ENCODE measurements at places on chromosomes 4 and X. TPM values are rescaled to one million over a fixed set of nuclear protein-coding genes. Genes with fewer than 3 reads are reported as not detected.

- DNase-seq: no peak
- no peaks in the 10 kb centered on the region for H3K27me3 ChIP-seq
- H3K4me3 ChIP-seq: no peak overlapping the region
- no peak overlapping the region for H3K27ac ChIP-seq
- H3K36me3 ChIP-seq: no peaks in the 10 kb centered on the region
- H3K4me1 ChIP-seq: no peaks in the 10 kb centered on the region
Observed at GRCh38 chrX:97102938-97103337, 219.2 kb downstream of the RPA4 start.

DGKK gene
- 19.2 TPM for total RNA-seq

DNA sequence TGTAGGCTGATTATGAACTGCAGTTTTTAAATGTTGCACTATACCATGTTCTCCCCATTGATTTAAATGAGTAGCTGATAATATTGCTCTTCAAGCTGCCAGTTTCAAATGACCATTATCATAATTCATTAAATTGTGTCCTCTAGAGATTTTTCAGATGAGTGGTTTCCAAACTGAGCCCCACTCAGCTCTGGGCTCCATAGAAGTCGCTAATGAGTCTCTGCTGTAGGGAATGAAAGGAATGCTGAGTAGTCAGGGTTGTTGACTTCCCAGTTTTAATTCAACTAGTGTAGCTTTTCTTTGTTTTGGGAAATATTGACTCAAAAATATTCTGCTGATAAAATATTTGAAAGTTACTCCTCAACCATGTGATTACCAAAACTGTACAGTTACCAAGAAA is 1081.1 kb downstream of the ARAP2 start:
- no peak overlapping the region for H3K27ac ChIP-seq
- no peak for DNase-seq
- no peaks in the 10 kb centered on the region for H3K36me3 ChIP-seq
- H3K4me1 ChIP-seq: no peaks in the 10 kb centered on the region
- H3K4me3 ChIP-seq: no peak overlapping the region

- no peaks in the 10 kb centered on the region for H3K4me1 ChIP-seq
- no peak for DNase-seq
- H3K4me3 ChIP-seq: no peak overlapping the region
- H3K36me3 ChIP-seq: no peaks in the 10 kb centered on the region
- no peaks in the 10 kb centered on the region for H3K27me3 ChIP-seq
Observed at GRCh38 chrX:11913001-11913400, 155.0 kb downstream of the MSL3 start.

DNA sequence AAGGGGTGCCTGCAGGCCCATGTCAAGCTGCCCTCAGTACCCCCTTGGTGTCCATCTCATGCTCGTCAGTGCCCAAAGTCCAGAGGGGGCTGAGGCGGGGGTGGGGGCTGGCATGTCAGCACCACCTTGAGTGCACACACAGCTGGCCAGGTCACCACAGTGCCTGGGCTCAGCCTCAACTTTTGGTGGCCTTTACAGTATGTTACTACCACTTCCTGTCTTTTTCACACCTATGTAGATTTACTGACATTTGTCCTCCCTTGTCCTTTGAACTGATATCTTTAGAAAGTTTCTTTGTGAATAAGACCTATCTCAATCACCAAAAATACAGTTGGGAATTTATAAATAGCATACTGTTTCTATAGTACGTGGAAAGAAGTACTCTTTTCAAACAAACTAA is 58.7 kb upstream of the NPNT start:
- H3K4me3 ChIP-seq: no peak overlapping the region
- DNase-seq: no peak
- H3K27me3 ChIP-seq: no peaks in the 10 kb centered on the region
- no peaks in the 10 kb centered on the region for H3K4me1 ChIP-seq
- no peak overlapping the region for H3K27ac ChIP-seq

BST1 gene
- total RNA-seq: not detected

GRCh38 chr4:83731609-83732008 is 195.7 kb downstream of the GPAT3 start:
- no peak overlapping the region for H3K4me3 ChIP-seq
- no peaks in the 10 kb centered on the region for H3K27me3 ChIP-seq
- no peak for DNase-seq
- no peak overlapping the region for H3K27ac ChIP-seq

PROM1 gene
- 65.4 TPM for total RNA-seq

DNA sequence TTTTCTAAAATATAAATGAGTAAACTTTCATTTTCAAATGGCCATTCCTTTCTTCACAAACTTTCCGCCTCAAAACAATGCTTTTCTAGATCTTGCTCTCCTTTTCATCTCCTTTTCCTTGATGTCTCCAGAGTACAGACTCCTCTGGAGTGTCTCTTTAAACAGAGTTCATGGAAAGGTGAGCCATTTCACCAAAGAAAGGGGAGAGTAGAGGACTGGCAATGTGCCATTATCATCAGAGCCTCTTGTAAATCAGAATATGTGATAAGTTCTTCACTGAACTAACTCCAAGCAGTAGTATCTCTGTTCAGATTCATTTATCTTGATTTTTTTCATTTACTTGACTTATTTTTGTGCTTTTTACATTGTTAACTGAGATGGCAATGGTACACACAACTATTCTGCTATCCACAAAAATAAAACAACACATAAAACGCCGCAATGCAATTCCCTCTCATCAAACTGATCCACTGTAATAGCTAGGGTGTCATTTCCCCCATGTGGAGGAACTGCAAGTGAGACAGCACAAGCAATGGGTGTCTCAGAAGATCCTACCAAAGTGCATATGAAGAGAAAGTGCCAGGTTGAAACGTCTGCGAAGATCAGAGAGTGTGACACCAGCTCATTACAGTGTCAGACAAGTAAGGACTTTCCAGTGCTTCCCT is 125.4 kb downstream of the RASL11B start:
- H3K36me3 ChIP-seq: peaks cover 2% of the 10 kb centered on the region
- no peak overlapping the region for H3K4me3 ChIP-seq
- H3K27ac ChIP-seq: no peak overlapping the region
- DNase-seq: no peak

DNA sequence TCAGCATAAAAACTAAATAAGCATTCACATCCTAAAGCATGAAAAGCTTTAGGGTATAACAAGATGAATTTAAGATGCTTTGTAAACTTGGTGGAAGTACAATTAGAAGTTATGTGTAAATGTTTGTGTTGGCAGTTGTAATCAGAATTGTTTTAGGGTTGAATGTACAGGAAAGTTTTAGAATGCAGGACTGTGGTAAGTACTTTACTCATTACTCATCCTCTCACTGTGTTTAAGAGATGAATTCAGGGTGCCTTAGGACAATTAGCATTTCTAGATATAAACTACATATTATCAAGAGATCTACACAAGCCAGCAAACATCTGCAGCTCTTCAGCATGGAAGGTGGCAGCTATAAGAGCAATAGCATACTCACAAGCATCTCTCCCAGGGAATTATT is 77.5 kb upstream of the ELOVL6 start:
- H3K4me3 ChIP-seq: no peak overlapping the region
- no peak overlapping the region for H3K27ac ChIP-seq
- no peaks in the 10 kb centered on the region for H3K36me3 ChIP-seq

GRCh38 chrX:105646592-105647372 is 175.6 kb upstream of the NRK start:
- no peaks in the 10 kb centered on the region for H3K27me3 ChIP-seq
- DNase-seq: no peak
- no peaks in the 10 kb centered on the region for H3K36me3 ChIP-seq
- no peaks in the 10 kb centered on the region for H3K4me1 ChIP-seq
- no peak overlapping the region for H3K4me3 ChIP-seq

DNA sequence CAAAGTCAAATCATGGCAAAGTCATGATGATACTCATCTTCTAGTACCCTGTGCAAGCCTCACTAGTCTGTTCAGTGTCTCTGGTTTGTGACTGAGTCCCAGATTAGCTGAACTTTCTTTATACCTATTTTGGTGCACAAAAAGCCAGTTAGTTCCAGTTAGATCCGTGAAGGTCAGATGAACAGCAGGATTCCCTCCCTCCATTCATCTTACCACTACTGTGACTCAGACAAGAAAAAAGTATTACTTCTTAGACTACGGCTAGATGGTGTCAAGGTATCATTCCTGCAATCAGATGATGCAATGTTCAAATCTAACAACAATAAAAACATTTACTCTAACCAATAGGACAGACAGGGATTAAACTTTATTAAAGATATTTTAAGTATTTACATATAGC is 30.4 kb downstream of the ARHGEF6 start:
- no peak for DNase-seq
- no peaks in the 10 kb centered on the region for H3K4me1 ChIP-seq
- no peaks in the 10 kb centered on the region for H3K27me3 ChIP-seq
- H3K4me3 ChIP-seq: no peak overlapping the region

FREM3 gene
- 0.11 TPM for total RNA-seq

MAP3K15 gene
- 2.1 TPM for total RNA-seq

NHSL2 gene
- total RNA-seq: 7.2 TPM

- no peak overlapping the region for H3K27ac ChIP-seq
- no peaks in the 10 kb centered on the region for H3K27me3 ChIP-seq
- H3K4me3 ChIP-seq: no peak overlapping the region
- H3K4me1 ChIP-seq: no peaks in the 10 kb centered on the region
- no peaks in the 10 kb centered on the region for H3K36me3 ChIP-seq
Observed at GRCh38 chrX:119249891-119250290, 13.8 kb downstream of the PGRMC1 start.

Measured in H1 (cell line).